ENCODE measurements at places on chromosomes 11 and 22.

DNA sequence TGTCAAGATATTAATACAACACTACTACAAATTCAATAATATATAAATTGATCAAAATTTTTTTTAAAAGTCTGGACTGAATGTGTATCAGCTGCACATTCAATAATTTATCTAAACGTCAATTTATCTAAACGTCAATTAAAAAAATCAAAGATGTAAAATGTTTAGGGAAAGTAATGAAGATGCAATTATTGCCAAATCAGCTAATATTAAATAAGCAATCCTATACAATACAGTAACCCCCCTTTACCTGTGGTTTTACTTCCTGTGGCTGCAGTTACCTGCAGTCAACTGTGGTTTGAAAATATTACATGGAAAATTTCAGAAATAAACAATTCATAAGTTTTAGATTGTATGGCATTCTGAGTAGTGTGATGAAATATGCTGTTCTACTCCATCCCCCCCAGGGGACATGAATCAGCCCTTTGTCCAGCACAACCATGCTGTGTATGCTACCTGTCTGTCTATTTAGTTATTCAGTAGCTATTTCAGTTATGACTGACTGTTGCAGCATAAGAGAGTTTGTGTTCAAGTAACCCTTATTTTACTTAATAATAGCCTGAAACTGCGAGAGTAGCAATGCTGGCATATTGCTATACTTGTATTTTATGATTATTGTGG lies 72.2 kb downstream of the CWF19L2 start:
- DNase-seq = no peak

GRCh38 chr11:123511037-123511870 lies 81.2 kb downstream of the GRAMD1B start:
- DNase-seq = peak; percentile 59

- no peak for DNase-seq
These were observed 10.0 kb downstream of the BCL2L13 start for GRCh38 chr22:17648569-17648968.

DNA sequence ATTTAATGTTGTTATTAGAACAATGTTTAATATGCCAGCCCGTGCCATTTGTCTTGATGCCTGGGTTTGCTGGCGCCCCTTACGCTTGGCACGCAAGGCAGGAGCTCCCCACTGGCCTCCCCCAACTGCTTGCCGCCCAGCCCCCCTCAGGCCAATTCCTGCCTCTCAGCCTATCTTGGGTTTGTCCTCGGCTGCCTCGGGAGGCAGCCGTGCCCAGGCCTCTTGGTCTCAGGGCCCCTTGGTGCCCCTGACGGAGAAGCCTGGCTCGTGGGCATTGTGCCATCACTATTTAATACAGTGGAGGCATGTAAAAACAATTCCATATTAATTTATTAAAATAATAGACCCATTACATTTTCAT lies 119.8 kb downstream of the KCNQ1OT1 start:
- DNase-seq = no peak

- DNase-seq = peak; percentile 54
These were observed 15.5 kb upstream of the RASD2 start for GRCh38 chr22:35524966-35525686.

DNA sequence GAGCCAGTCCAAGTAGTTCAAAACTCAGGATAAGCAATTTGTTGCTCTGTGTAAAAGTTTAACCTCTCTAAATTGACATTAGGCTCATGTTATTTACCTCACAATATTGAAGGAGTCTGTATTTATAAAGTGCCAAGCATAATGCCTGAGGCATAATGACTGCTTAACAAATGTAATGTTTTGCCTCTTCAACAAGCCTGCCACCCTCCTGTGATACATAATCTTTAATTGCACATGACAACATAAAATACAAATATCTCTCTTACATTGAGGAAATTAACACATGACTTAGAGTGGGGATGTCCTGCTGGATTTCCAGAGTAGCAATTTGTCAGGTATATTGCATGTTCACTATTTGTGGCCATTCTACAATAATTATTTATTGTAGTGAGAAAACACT lies 469.2 kb upstream of the ANO5 start:
- no peak for DNase-seq

Data from urinary bladder (tissue), 4 donors.